ENCODE measurements at places on chromosomes 7 and 10. TPM values are rescaled to one million over a fixed set of nuclear protein-coding genes. Genes with fewer than 3 reads are reported as not detected.
A peak's percentile ranks its signal among the peaks of the same experiment; 100 is the strongest.

DNA sequence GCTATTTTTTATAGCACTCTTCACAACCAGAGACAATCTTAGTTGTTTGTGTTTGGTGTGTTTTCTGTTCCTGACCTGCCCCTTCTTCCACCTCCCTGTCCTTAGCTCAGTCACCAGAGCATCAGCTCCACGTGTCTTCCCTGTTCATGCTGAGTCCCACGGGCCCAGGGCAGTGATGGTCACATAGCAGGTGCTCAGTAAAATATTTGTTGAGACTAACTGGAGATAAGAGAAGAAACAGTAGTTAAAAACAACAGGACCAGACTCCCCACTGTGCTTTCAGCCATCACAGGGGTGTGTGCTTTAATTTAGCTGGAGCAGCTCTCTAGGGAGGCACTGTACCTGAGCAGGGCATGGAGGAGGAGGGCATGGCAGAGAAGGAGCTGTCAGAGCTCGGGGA, 307.3 kb upstream of the ZNF32 start:
- DNase-seq = no peak

DNA sequence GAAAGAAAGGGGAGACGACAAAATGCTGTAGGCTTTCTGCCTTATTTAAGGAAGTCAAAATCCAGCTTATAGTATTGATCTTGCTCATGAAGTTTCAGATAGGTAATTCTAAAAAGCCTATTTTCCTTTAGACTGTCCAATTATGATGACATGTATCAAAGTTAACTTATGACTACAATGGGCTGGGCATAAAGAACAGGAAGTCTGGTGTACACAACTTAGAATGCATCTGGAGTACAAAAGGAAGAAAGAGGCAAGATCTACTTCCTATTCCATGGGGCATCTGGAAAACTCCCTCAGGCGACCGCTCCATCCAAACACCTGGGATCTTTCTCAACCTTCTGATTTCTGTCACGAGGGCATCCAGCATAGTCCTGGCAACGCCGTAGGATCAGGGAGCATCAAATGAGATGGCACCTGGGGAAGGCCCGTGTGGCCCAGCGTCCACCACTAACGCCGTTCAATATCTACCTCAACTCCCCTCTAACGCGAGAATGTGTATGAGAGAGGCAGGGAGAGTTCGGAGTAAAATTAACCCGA, 512 bp downstream of the FAM24B start:
- no peak for DNase-seq

DNA sequence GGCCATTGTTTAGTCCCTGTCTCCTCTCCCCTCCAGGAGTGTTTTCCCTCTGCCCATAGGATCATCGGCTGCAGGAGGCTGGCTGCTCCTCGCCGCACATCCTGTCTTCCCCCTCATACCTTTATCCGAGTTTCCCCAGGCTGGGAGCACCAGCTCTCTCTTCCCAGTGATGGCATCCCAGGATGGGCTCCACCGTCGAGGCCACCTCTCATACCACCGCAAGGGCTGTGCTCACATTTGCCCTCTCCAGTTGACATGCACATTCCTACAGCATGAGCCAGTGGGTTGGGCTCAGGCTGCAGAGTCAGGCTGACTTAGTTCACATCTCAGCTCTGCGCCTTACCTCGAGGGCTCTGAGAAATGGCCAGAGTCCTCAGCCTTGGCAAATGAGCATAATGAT, 12.1 kb downstream of the HKDC1 start:
- no peak for DNase-seq

DNA sequence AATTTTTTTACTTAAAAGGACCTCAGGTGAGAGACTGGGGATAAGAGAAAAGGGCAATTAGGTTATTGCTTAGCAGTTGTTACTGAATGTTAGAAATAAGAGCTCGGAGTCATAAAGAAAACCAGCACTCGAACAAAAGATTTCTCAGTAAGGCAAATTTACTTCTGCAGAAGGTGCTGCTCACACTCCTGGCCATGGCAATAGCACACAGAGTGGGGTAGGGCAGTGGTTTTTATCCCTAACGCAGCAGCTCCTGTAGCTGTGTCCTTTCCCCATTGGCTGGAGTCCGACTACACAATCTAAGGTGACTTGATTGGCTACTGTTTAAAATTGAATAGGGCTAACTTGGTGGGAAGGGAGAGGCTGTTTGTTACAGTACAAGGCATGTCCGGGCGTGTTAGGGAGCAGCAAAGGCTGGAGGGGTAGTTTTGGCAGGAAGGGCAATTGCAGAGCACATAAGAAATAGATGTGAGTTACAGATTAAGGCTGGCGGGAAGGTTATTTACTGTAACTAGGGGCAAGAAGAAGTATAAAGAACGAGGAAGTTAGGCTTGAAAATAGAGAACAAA, 112.1 kb downstream of the AKR1D1 start:
- DNase-seq = no peak

GRCh38 chr7:116258734-116259133, 48.4 kb downstream of the TES start:
- peak; percentile 41 for DNase-seq

GRCh38 chr7:44583146-44583865, 1.3 kb upstream of the TMED4 start:
- DNase-seq = no peak

- no peak for DNase-seq
Measured at GRCh38 chr7:101558742-101559325, 70.3 kb downstream of the MYL10 start.

DNA sequence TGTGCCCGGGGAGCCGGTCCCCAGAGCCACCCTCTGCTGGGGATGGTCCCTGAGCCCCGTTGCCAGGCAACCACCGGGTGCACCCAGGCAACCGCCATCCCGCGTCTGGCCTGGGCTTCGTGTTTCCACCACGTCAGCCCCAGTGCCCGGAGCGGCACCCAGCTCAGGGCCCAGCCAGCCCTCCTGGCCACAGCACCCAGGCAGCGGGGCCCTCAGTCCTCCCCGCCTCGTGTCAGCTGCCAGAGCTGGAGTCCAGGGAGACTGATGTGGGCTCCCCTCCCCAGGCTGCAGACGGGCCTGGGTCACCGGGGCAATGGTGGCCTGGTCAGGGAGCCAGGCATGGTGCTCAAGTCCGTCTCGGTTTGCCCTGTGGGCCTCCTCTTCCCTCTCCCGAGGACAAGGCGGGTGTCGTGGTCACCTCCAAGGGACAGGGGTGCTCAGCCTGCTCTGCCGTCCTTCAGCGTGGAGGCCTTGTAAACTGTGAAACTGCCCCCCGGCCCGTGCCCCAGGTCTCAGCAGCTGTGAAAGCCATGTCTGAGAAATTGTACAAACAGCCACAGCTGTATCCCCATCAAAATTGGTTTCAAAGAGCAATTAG, 72.5 kb downstream of the MICALL2 start:
- DNase-seq = no peak

- no peak for DNase-seq
Measured at GRCh38 chr10:84938117-84938905, 609.9 kb downstream of the CCSER2 start.

DNA sequence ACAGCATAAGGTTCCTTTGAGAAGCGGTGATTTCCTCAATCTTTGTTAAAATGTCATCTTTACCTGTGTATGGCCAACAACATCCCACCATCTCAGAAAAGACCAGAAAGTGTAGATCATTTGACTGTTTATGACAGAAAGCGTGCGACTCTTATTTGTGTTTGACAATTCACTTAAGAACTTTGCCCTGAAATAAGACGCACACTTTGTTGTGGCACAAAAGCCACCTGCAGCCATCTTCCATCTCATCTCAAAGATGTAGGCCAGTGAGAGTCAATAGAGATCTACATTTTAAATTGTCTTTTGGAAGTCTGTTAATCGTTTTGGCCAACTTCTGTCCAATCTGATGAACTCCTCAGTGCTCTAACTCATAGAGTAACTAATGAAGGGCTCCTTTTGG, 114.0 kb downstream of the CALN1 start:
- DNase-seq = no peak

DNA sequence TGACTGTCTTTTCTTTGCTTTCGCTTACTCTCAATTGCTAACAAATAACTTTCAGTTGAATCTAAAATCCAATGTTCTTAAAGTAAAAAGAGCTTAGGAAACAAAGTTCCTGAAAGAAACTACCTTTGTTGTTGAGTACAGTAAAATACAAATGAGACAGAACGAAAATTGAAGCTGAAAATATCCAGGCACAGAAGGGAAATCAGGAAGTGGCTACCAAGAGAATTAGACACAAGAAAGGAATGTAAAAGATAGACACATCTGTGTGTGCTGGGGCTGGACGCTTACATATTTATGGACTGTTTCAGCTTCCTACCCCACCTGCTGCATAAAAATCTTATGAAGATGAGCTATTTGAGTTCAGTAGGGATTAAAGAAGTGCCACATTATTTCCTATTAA, 161.7 kb upstream of the PLXDC2 start:
- DNase-seq = no peak

DNA sequence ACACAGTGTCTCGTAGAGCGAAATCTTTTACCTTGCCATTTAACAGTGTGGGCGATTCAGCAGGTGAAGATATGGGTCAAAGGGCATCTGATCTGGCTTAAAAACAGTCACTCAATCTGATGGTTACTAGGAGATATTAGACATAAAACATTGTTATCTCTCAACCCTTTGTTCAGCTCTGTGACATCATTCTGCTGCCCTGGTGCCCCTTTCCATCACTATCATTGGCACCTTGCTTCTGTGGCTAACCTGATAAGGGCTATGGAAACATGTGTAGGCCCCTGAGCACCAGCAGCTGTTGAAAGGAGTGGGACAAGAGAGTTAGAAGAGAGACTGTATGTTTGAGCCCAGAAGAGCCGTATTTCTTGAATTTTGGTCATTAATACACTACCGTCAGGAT, 650.3 kb downstream of the PHTF2 start:
- DNase-seq = no peak

GRCh38 chr7:47489624-47490023, 92.3 kb downstream of the TNS3 start:
- no peak for DNase-seq

DNA sequence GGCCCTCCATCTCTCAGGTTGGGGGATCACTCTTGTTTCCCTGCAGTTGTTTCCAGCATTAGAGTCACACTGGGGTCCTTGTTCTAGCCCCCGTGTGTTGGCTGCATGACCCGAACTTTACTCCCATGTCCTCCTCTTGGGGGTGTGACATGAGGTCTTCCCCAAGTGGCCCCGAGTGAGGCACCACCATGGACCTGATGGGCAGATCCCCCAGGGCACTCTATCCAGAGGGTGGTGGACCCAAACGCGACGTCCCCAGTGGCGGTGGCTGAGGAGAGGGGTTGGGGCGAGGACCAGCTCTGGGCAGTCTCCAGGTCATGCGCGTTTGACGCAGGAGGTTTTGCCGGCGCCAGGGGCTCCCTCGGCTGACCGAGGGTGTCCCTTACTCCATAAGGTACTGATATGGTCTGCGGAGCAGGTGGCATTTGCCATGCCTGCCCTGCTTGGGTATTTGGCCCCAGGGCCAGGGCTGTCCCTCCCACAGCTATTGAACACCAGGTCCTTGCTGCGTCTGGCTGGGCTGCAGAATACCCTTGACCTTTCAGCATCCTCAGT, 131.9 kb downstream of the LHPP start:
- DNase-seq = no peak

- DNase-seq = no peak
Measured at GRCh38 chr10:93462881-93463280, 19.3 kb downstream of the MYOF start.

The PAPSS2 gene
- 56.1 TPM for polyA plus RNA-seq

The NEUROD6 gene
- not detected for polyA plus RNA-seq

GRCh38 chr10:101244321-101245050, 15.2 kb upstream of the LBX1 start:
- DNase-seq = no peak

- DNase-seq = no peak
Measured at GRCh38 chr7:721619-722248, 4.8 kb upstream of the DNAAF5 start.

GRCh38 chr10:83301732-83302131, 837.6 kb upstream of the GHITM start:
- DNase-seq = no peak

GRCh38 chr7:151361193-151361959, 19.8 kb downstream of the NUB1 start:
- no peak for DNase-seq

The NUTM2D gene
- polyA plus RNA-seq = 11.9 TPM

The WAPL gene
- 49.7 TPM for polyA plus RNA-seq

DNA sequence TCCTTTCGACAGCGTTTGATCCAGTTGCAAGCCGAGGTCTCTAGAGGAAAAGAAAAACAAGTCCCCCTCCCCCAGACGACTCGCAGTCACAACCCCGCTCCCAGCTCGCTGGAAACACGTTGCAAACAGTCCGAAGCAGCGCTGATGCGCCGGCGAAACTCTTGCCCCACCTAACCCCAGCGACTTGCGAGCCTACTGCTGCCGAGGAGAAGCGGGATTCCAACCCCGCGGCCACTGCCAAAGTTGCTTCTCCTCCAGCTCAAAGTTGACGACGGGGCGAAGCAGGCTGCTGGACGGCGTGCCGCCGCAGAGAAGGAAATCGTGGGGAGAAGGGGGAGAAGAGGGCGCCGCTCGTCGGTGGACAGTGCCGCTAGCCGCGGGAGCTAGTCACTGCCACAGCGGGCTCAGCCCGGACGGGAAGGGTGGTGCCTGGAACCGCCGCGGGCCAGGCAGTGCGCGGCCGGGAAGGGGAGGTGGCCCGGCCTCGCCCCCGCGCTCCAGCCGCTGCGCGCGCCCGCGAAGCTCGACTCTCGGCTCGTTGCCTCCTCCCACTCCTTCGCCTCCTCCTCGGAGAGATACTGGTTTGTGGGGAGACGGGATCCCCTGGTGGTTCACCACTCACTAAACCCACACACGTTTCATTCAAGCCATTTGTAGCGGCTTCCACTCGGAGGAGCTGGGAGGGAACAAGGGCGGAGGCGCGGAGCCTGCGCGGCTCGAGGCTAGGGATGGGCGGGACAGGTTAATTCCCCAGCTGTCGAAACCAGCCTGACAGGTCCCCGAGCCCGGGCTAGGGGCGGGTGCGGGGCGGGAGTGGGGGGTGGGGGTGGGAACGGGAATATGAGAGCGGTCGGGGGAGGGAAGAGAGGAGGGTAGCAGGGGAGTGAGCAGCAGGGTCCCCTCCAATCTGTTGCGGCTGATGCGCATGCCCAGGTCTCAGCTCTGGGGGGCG, at the start of gene GPR37:
Gene GPR37, minus strand, starts transcription at position 392 of the 952 bp plus-strand sequence. CDS start 816 bp downstream, outside the sequence.
- peak; percentile 40 for DNase-seq

DNA sequence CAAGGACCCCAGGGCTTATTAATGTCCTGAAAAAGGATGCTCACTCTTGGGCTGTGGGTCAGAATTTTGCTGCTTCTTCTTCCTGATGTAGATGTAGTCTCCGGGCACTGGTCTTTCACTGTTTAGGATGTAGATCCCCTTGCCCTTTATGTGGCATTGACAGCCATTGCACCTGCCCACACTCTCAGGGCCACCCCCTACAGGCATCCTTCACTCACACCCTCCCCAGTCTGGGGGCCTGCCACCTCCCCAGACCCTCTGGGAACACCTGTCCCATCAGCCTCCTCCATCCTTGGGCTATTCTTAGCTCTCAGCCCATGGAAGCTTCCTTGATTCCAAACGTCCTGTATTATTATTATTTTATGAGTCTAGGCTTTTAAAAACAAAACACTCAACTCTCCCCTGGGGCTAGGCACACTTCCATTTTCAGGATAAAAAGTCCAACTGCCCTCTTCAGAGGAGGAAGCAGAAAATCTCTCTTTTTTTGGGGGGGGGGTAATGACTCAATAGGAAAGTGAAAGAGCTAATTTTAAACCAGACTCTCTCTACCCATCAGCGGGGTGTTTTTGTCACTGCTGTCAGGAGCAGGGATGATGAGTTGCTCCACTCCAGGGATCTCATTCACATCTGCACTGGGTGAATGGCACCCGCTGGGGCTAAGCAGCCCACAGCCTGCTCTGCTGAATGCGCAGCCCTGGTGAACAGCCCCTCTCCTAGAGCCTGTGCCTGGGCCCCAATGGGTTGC, 11.5 kb upstream of the KLRG2 start:
- no peak for DNase-seq

Data from right renal pelvis (tissue), 4 donors.